ENCODE measurements at places on chromosomes 2 and 18. TPM values are rescaled to one million over a fixed set of nuclear protein-coding genes. Genes with fewer than 3 reads are reported as not detected.

AOX1 gene
- 0.19 TPM for total RNA-seq

DNA sequence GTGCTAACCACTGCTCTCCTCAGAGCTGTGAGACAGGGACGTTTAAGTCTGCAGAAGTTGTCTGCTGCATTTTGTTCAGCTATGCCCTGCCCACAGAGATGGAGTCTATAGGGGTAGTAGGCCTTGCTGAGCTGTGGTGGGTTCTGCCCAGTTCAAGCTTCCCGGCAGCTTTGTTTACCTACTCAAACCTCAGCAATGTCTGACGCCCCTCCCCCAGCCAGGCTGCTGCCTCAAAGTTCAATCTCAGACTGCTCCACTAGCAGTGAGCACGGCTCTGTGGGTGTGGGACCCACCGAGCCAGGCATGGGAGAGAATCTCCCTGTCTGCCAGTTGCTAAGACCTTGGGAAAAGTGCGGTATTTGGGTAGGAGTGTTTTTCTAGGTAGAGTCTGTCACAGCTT lies 387.8 kb upstream of the SLC39A10 start:
- DNase-seq = no peak

DNA sequence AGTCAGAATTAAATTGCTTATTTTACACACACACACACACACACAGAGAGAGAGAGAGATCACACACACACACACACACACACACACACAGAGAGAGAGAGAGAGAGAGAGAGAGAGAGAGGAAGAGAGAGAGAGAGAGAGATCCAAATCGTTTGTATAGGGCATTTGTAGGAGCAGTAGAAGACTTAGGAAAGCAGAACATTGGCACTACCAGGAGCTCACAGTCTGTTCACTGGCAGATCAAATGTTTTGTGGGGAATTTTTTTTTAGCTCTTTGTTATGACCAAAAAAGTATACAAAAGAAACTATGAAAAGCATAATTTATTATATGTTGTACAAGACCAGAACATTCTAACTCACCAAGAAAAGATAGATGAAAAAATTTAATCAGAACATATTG lies 81.8 kb downstream of the MBD5 start:
- no peak for DNase-seq

DNA sequence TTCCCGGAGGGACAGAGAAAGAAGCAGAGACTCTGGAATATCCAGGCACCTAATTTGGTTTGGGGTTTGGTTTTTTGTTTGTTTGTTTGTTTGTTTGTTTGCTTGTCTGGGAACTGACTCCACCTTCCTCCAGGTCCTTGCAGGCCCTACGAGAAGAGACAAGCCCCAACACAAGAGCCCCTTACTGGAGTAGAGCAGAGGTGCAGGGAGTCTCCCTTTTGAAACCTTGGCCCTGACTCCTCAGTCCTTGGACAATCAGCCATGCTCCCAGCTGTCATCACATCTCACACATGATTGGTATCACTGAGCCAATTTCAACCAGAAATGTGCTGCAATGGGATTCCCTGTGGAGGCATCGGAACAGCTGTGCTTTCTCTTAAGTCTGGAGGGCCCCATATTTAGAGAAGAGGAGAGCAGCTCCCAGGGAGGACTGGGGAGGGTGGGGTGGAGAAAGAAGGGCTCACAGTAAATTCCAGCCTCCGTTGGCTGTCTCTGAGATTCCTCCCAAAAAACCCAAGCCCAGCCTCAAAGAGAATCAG lies 279.9 kb upstream of the NCKAP5 start:
- no peak for DNase-seq

- DNase-seq = no peak
Observed at GRCh38 chr2:218000136-218000535, 2.7 kb downstream of the TNS1 start.

GRHL1 gene
- total RNA-seq = 0.27 TPM

SEMA4C gene
- total RNA-seq = 25.5 TPM

- no peak for DNase-seq
Observed at GRCh38 chr2:142065700-142066099, 65.1 kb downstream of the LRP1B start.

GRCh38 chr2:235498946-235499812 lies 5.3 kb downstream of the AGAP1 start:
- no peak for DNase-seq

GRCh38 chr18:25726298-25726697 lies 364.1 kb downstream of the SS18 start:
- DNase-seq = no peak

DNA sequence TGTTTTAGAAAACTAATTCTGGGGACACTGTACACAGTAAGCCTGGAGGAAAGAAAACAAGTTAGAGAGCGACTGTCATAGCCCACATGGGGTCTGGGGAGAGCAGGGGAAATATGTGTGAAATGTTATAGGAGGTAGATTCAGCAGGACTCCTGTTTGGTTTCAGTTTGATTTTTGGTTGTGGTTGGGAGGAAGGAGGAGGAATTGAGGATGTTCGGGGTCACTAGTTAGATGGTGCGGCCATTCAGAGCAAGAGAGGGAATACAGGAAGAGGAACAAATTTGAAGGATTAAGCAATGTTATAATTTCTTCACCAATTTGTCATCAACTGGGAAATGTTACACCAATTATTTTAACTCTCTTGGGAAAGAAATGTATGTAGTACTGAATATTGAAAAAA lies 25.1 kb downstream of the TTC39C start:
- no peak for DNase-seq

GRCh38 chr2:108889907-108890306 lies 99.1 kb downstream of the EDAR start:
- DNase-seq = no peak

CROCC2 gene
- total RNA-seq = not detected

DNA sequence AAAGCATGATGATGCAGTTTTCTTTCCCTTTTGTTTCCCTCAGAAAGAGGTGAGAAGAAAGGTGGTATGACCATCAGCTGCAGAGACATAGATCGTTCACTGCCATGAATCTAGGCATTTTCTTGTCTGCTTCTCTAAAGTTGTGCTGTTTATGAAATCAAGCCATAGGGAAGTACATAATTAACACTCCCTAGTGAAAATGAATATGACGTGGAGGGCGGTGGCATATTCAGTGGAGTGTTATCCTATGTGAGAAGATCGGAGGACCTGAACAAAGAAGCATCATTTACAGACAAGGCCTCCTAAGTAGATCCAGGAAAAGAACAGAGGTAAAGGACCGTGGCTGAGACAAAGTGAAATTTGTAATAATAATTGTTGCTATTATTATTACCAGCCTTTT lies 509.0 kb upstream of the SLC39A10 start:
- DNase-seq = no peak

DNA sequence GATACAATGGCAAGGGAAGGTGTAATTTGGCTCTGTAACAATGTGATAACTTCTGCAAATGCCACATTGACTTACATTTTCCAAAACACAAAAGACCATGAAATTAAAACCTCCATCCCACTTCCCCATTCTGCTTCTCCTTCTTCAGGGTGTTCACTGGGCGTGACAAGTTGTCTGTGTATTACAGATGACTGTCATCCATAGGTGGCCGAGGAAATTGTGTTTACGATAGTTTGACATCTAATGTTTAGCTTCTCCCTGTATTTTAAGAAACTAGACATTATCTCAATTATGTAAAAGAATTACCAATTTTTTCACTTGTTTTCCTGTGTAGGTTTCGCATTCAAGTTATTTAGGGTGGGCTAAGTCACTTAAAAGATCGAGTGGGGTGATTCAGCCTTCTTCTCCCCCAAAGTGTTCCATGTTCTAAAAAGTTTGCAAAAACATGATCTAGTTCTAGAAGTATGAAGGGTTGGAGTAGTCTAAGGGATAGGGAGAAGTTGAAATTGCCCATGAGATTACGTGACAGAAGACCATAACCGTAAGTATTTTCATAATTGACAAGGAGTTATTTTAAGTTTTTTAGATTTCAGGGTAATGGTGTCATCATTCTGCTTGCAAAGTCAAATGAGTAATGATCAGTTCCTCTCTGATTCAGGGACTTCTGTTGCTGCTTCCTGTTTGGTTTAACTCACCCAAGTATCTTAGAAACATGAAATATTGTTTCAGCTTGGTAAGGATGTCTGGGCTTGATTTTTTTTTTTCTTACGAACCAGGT lies 25.2 kb upstream of the CYTIP start:
- peak; percentile 52 for DNase-seq

DNA sequence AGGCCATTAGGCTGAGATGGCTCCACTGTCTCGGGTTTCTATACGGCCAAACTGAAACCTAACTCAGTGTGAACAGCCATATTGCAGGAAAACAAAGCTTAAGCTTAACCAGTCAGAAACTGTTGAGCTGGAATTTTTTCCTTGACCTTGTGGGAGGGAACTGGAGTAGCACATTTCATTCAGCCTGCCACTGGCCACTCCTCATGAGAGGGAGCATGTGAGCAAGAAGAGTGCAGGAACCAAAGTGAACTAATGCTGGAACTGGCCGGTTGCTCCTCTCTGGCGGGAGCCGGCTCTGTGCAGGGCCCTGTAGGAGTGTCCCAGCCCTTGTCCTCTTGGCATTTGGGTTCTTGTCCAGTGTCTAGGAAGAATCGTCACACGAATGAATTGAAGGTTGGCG lies 5.9 kb upstream of the POLE4 start:
- DNase-seq = no peak

CEBPZOS gene
- total RNA-seq = 37.5 TPM

COL6A3 gene
- 0.92 TPM for total RNA-seq

TM4SF20 gene
- total RNA-seq = not detected

TTC39C gene
- 93.0 TPM for total RNA-seq

FEV gene
- total RNA-seq = not detected

DNA sequence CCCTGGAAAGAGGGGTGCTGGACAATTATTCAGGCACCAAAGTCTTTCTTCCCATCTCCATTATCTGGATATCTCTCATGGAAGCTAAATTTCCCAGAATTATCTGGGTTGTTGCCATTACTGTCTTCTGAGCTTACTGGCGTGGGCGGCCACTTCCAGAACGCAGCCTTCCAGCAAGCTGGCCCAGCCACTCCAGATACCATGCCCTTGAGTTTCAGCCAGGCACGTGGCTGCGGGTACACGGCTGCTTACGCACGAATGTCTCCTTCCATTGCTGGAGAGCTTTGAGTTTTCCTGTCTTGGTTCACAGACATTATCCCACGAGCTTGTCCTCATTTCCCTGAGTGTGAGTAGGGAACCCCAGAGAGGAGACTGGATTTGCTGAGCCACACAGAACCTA lies 32.7 kb downstream of the CELF4 start:
- no peak for DNase-seq

GRCh38 chr2:131425231-131425941 lies 50.5 kb upstream of the TUBA3D start:
- no peak for DNase-seq

LHCGR gene
- not detected for total RNA-seq

- peak; percentile 3 for DNase-seq
Observed at GRCh38 chr2:238456970-238457926, 30.5 kb downstream of the ASB1 start.

- peak; percentile 63 for DNase-seq
Observed at GRCh38 chr2:102301867-102302362, 9.4 kb upstream of the IL1RL1 start.

GRCh38 chr2:134271758-134272157 lies 17.9 kb downstream of the MGAT5 start:
- DNase-seq = no peak

- DNase-seq = no peak
Observed at GRCh38 chr2:227423656-227424499, 36.1 kb upstream of the SCYGR1 start.

DNA sequence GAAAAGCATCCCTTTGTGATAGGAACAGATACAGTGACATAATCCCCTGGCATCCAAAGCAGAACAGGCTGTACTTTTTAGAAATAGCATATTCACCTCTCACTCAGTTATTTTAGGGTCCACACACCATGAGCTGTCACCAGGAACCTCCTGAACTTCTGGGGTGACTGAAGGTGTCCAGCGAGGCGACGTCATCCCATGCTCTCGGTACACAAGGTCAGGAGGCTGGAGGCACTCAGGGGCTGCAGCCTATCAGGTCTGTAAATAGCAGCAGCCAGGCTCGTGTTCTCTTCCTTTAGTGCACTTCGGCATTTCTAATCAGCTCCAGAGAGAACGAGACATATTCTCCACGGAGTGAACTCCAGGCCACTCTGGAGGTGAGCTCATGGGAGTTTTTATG lies 98.3 kb downstream of the GATA6 start:
- DNase-seq = no peak

GRCh38 chr2:57881998-57882888 lies 164.4 kb upstream of the VRK2 start:
- DNase-seq = no peak

DNA sequence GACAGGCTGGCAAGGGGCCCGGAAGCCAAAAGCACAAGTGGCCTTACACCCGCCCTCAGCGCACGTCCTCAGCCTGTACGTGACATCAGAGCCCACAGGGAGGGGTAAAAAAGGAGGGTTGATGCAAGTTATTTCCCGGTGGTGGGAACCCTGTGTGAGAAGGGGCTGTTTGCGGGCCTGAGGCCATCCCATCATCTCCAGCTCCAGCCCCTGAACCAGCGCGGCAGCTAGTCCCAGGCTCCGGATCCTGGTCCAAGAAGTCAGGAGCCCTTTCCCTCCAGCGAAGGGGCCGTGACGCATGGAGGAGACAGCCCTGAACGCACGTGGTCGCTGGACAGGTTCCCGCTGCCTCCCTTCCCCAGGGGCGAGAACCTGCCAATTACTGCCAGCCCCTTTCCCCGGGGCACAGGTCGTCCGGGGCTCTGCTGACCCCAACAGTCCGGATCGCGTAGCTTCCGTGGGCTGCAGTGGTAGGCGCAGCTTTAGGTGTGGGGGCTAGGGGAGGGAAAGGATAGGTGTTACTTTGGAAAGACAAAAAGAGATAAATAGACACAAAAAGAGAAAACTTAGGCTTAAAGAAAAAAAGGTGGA lies 1.3 kb upstream of the LRP2 start:
- DNase-seq = peak; percentile 62

GRCh38 chr2:49236316-49236715 lies 82.0 kb upstream of the FSHR start:
- no peak for DNase-seq

IL18RAP gene
- 3.8 TPM for total RNA-seq

PRSS56 gene
- total RNA-seq = not detected
